Aortic smooth muscle cell (primary cell): ENCODE measurements at places on chromosomes 11 and 22. TPM values are rescaled to one million over a fixed set of nuclear protein-coding genes. Genes with fewer than 3 reads are reported as not detected.

Gene NAP1L4
- total RNA-seq = 162 and 164 TPM in 2 replicates

Gene DCDC1
- total RNA-seq = under 0.01 TPM in 2 replicates

Gene P2RY2
- 1.2 and 1.6 TPM in 2 replicates for total RNA-seq

Gene VPS37C
- 8.1 and 8.8 TPM in 2 replicates for total RNA-seq

Gene BAIAP2L2
- 2.0 and 2.2 TPM in 2 replicates for total RNA-seq

Gene STK33
- 0.12 and 0.26 TPM in 2 replicates for total RNA-seq

Gene RBMXL2
- total RNA-seq = 0.13 TPM in 1 of 2 replicates, not detected in the other

Gene CNIH2
- 0.37 and 0.40 TPM in 2 replicates for total RNA-seq

Gene SEC14L2
- 10.2 and 11.6 TPM in 2 replicates for total RNA-seq

Gene GLB1L3
- not detected in 2 replicates for total RNA-seq

Gene PRR33
- total RNA-seq = not detected in 2 replicates

Gene SLC22A8
- total RNA-seq = not detected in 2 replicates

Gene PNPLA5
- total RNA-seq = not detected in 2 replicates

Gene NELL1
- total RNA-seq = not detected in 2 replicates

Gene TECTA
- total RNA-seq = 0.40 and 0.44 TPM in 2 replicates

Gene ZFP91
- total RNA-seq = 47.2 and 48.9 TPM in 2 replicates

Gene ARHGAP32
- total RNA-seq = 5.4 and 5.5 TPM in 2 replicates

Gene CDON
- total RNA-seq = 6.7 and 7.7 TPM in 2 replicates

Gene RIMBP3C
- 0.19 and 0.53 TPM in 2 replicates for total RNA-seq

Gene SCGB1A1
- total RNA-seq = not detected in 2 replicates

Gene MMP12
- not detected in 2 replicates for total RNA-seq

Gene SLC17A6
- total RNA-seq = not detected in 2 replicates

Gene MRGPRX3
- total RNA-seq = not detected in 2 replicates

Gene MS4A4A
- not detected in 2 replicates for total RNA-seq

Gene CLMP
- 146 and 169 TPM in 2 replicates for total RNA-seq

Gene TYR
- not detected in 2 replicates for total RNA-seq

Gene TTC36
- total RNA-seq = 0.26 and 0.37 TPM in 2 replicates

Gene F2
- not detected in 2 replicates for total RNA-seq

Gene ANGPTL5
- total RNA-seq = 0.25 and 0.92 TPM in 2 replicates

Gene FOSL1
- total RNA-seq = 24.0 and 32.9 TPM in 2 replicates

Gene SMIM35
- total RNA-seq = not detected in 2 replicates

Gene CREB3L1
- total RNA-seq = 13.9 and 17.0 TPM in 2 replicates

Gene OTOG
- not detected in 2 replicates for total RNA-seq

Gene ZNF280A
- total RNA-seq = not detected in 2 replicates

Gene YPEL4
- 0.79 and 1.4 TPM in 2 replicates for total RNA-seq

Gene GRAP2
- not detected in 2 replicates for total RNA-seq

Gene ARHGAP20
- total RNA-seq = 6.5 and 9.0 TPM in 2 replicates

Gene FREY1
- 0.44 and 0.79 TPM in 2 replicates for total RNA-seq

Gene MFNG
- 0.93 and 2.4 TPM in 2 replicates for total RNA-seq

Gene TMEM86A
- total RNA-seq = 0.12 and 0.66 TPM in 2 replicates
